Activated CD4-positive, alpha-beta T cell treated with anti-CD3 and anti-CD28 coated beads, Interleukin-2, amount 50 U/mL, for 16 hours (primary cell): ENCODE measurements at places on chromosomes 16 and 17.

DNA sequence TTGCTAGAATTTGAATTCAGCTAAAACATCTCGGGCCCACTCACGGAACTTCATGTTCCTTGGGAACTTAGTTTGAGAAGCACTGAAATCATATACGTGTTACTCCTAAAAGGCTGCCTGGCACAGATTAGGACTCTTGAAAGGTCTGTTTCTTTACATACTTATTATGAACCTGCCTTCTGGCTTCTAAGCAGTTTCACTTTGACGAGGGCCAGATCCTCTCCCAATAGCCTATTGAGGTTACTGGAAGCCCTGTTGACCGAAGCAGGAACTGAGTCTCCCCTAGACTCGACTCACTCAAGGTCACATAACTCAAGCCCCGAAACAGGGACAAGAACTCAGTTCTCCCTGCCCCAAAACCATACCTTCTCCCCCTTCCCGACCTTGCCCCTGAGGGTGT lies 121.9 kb upstream of the PLCG2 start:
- peak; percentile 10 for DNase-seq

DNA sequence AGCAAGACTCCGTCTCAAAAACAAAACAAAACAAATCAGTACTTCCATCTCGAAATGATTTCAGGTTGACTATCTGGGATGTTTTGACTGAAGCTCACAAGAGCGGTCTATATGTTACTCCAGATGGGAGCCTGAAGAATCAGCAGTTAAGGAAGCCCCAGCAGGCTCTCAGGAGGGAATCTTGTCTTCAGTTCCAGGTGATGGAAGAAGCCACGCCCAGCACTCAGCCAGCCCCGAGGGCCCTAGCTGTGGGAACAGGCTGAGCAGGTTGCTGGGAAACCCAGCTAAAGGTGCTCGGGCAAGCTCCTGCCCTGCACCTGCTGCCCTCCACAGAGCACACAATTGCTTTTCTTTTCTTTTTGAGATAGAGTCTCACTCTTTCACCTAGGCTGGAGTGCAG lies 32.4 kb downstream of the WIPI1 start:
- no peak for DNase-seq

- DNase-seq: no peak
Observed at GRCh38 chr17:11240041-11240840, 772 bp upstream of the SHISA6 start.

GRCh38 chr16:10835281-10835931 lies 16.8 kb upstream of the TVP23A start:
- peak; percentile 89 for DNase-seq

DNA sequence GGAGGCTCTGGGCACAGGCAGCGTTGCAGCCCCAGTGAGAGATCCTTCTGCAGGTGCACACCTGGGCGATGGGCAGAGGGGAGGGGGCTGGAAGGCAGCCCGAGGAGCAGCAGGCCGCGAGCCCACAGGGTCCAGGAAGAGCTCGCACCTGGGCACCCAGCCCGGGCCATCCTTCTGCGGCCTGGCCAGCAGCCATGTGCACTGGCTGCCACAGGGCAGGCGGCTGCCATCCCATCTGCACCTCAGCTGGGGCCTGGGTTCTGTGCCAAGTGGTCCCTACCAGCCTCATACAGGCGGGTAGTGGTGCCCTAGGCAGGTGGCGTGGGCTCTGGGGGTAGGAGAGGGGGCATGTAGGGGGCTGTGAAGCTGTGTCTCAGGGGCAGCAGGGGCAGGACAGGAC lies 197.2 kb downstream of the RBFOX3 start:
- DNase-seq: no peak

DNA sequence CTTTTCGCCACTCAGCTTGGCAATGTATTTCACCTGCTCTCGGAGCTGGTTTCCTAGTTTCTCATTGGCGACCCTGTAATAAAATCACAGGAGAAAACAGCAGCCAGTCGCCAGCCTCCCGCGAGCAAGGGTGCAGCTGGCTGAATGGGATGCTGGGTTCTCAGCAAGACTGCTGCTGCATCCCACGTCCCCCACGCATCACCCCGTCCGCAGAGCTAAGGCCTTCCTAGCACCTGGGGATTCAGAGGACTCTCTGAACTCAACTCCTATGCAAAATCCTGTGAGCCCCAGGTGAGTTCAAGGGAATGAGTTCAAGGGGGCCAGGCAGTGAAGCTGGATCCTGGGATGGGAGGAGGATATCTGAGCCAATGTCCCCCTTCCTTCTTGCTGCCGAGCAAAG lies 29.3 kb downstream of the DHX38 start:
- DNase-seq: no peak

DNA sequence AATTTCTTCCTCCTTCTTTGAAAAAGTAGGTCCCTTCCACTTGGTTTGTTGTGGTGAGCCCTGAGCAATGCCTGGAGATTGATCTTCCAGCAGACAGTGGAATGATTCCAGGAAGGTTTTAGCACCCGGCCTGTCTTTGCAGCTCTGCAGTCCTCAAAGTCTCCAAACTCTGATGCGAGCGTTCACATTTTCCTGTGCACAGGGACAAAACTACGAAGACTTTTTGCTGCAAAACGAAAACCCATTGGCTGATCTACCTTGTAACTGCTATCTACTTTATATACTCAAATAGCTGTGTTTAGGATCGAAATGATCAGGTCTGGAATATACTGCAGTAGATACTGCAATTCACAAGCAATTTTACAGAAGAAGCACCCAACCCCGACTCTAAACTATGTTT lies 21.7 kb downstream of the G6PC1 start:
- no peak for DNase-seq

DNA sequence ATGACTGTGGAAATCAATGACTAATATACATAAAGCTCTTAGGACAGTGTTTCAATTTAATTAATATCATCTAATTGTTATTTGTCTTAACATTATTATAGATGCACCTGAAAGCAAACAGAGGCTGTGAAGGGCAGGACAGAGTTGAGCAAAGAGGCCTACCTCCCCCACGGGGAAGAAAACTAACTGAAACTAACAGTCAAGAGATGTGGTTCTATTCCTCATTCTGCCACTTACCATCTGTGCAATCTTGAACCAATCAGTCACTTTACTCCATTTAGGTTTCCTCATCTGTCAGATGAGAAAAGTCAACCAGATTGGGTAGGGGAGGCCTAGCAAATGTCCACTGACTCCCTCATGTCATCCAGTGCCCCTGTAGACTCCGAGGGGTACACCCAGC lies 59.1 kb downstream of the C17orf67 start:
- DNase-seq: no peak

DNA sequence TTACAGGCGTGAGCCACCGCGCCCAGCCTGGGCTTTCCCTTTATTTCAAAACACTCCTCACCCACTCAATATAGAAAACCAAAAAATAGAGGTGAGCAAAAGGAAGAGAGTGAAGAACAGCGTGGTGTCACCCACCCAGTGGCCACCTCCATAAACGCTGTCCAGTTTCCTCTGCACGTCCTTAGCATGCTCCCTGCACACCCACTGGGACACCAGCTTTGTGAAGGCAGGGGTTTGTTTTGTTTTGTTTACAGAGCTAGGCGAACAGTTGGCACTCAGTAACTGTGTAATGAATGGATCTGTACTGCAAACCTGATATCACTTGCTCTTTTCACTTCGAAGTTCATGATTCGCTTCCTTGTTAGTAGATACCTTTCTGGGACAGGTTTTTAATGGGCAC lies 73.0 kb downstream of the PRKCB start:
- no peak for DNase-seq

DNA sequence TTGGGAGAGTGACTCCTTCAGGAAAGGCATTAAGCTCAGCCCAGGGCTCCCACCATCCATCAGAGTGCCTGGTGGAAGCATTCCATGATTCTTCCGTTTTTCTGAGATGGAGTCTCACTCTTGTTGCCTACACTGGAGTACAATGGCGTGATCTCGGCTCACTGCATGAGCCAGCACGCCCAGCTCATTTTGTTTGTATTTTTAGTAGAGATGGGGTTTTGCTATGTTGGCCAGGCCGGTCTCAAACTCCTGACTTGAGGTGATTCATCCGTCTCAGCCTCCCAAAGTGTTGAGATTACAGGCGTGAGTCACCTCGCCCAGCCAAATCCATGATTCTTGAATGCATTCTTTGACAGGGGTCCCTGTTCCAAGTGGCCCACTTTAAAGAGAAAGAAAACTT lies 23.1 kb downstream of the MIS12 start:
- DNase-seq: no peak

DNA sequence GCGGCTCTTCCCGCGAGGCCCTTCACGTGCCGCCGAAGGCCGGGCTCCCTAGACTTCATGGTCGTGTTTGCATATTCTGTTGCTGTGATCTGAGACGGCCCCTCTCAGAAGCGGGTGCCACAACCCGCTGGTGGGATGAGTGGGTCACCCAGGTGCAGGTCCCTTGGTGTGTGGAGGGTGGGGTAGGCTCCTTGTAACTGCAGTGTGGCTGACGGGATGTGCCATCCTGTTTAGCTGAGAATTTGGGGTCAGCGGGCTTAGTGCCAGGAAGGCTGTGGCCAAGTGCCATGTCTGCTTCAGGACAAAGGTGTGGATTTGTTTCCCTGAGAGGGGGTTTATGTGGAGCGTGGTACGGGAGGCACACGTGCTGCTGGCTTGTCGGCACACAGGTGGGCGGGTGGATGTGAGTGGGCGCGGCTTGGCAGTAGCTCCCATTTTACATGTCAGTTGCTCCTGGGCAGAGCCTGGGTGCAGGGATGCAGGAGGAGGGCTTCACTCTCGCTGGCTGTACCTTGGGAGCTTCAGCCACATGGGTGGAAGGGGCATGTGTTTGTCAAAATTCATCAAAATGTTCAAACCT lies 9.2 kb upstream of the WFIKKN1 start:
- no peak for DNase-seq

DNA sequence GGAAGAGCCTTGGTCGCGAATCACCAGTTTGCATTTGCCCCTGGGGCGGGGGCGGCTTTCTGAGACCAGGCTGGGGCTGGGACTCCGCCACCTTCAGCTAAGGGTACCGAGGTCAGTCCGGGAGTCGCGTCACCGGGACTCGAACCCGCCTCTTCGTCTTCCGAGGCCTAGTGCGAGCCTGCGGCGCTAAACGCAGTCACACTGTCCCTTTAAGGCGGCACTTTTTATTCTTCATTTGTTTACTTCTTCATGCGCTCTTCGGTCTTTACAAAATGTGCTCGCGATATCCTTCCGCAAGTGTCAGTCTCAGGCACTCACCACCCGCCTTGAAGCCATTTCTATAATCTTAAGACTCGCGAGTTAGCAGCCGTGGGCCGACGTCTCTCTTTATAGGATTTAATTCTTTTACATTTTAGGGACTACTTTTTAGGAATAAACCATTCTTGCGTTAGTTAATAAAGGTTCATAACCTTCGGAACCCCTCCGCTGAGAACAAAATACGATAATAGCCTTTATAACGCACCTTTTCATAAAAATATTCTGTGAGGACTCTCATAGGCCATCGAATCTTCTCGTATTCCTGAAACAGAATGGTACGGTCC lies 593 bp upstream of the HEXIM1 start:
- peak; percentile 88 for DNase-seq

DNA sequence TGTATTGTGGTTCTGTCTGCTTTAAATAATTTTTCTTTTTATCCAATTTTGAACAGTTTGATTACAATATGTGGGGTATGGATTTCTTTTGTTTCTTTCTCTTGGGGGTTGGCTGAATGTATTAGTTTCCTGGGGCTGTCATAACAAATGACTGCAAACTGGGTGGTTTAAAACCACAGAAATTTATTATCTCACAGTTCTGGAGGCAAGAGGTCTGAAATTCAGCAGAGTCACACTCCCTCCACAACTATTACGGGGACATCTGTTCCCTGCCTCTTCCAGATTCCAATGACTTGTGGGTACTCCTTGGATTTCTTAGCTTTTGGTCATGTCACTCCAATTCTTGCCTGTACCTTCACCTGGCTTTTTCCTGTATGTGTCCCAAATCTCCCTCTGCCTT lies 23.7 kb downstream of the COX11 start:
- DNase-seq: no peak

- DNase-seq: no peak
Observed at GRCh38 chr16:2204416-2205103, 694 bp upstream of the MLST8 start.

DNA sequence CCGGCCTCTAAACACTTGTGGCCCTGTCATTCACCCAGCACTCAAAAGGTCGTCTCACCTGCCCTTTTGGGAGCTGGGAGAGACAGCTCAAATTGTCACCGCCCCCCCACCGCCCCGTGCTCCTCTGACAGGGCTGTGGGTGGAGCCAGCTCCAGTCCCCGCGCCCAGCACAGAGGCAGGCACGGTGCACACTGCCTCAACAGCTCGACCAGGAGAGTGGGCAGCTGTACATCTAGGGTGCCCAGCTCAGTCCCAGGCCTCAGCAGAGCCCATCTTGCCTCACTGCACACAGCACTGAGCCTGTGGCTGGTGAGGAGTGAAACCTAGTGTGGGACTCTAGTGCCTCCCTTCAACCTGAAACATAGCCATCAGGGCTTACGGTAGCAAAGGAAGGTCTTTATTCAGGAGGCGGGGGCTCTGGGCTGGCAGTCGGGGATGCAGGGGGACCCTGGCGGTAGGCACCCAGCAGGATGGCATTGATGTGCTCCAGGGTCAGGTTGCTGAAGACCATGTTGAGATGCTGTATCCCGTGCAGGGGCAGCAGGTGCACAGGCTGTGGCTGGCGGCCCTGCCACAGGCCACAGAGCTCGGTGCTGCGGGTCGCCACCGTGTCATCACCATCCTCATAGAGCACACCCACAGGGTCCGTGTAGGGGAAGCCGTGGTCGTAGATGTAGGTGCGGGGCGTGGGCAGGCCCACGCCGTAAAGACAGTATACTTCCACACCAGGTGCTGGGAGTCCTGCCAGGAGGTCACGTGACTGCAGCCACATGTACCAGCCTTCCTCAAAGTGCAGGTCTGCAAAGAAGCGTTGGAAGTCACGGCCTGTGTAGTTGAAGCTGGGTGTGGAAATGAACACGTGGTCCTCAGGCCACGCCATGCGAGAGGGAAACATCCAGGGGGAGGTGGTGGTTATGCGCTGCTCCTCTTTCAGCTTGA lies 3.1 kb upstream of the PSMB10 start:
- no peak for DNase-seq
